ENCODE measurements at places on chromosomes 5 and 9.

- no peak for DNase-seq
Measured at GRCh38 chr5:440401-441201, 2.4 kb upstream of the EXOC3 start.

GRCh38 chr5:89396278-89396954 is 513.4 kb upstream of the MEF2C start:
- no peak for DNase-seq

DNA sequence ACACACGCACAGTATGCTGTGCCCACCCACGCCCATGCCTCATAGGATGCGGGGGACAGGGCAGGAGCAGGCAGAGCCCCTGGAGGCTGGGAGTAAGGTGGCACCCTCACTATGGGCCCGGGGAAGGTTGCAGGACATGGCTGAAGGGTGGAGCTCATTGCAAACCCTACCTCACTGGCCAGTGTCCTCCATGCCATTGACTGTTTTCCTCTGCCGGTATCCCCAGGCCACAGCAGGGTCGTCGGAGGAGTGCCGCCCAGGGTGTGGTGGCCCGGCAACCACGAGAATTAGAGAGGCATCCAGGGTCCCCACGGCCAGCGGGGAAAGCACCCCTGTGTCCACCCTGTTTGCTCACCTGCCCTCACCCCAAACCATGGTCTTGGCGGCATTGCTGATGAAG is 59.7 kb upstream of the FCN2 start:
- no peak for DNase-seq

GRCh38 chr9:79014929-79015699 is 556.7 kb upstream of the TLE4 start:
- no peak for DNase-seq

DNA sequence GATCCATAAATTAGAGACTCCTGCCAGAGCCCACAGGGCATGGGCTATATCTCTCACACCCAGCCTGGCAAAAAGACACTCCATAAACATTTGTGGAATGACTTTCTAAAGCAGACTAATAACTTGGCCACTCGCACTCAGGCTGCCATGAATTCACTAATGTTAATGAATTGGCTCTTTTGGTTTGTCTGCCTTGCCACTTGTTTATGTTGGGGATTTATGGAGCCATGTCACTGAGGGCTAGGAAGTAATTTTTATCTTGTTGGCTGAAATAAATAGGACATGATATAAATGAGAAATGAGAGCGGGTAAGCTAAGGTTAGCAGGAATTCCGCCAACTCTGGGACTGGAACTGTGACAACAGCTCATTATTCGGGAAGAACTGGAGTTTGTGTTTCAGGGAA is 55.2 kb downstream of the DROSHA start:
- no peak for DNase-seq

DNA sequence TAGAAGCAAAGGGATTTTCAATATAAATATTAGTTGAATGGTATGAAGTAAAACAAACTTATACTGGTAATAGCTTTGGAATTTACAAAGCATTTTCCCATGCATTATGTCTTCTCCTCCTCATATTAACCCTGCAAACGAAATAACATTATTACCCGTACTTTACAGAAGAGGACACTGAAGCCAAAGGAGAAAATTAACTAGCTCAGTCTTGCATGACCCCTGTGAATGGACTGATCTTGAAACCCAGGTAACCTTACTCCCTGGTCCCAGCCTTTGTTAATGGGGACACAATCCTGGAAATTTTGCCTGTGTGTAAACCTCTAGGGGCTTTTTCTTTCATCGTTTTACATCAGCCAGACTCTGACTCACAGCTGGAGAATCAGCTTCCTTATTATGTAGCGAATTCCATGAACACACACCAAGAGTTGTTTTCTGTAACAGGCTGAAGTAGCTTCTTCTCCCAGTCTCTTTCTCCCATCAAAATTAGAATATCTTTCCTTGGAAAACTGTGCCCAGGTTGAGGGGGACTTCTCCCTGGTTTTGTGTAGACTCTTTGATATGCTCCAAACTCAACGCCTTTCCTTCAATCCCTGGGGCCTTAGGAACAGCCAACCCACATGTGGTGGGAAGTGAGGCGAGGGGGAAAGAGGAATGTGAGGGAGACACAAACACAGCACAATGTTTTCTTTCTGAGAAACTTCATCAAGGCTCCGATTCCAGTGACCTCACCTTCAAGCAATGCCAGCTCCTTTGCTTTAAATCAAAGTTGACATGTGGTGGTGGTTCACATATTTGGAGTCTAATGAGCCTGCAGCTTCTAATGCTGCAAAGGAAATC is 480.9 kb upstream of the PAPPA start:
- DNase-seq: no peak

GRCh38 chr9:19998153-19998552 is 209.3 kb upstream of the SLC24A2 start:
- peak; percentile 65 for DNase-seq

- DNase-seq: no peak
Measured at GRCh38 chr9:20015427-20015931, 226.6 kb upstream of the SLC24A2 start.

GRCh38 chr5:121399879-121400278 is 451.8 kb upstream of the FTMT start:
- peak; percentile 1 for DNase-seq

DNA sequence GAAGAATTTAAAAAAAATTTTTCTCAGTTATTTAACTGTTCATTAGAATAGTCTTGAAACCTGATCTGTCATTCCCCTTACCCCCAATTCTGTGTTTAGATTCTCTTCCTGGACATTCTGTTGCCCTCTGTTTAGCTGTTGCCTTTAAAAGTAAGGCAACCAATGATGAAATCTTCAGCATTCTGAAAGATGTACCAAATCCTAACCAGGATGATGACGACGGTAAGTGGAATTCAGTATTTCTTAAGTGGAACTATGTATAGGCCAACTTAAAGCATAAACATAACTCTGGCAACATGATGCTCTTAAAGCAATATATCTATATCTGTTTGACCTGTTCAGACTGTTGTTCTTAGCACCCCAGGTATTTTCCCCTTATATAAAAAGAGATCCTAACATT is 27.2 kb downstream of the NCBP1 start:
- DNase-seq: no peak

Data from activated CD4-positive, alpha-beta T cell treated with anti-CD3 and anti-CD28 coated beads, Interleukin-2, Interleukin-6, amounts not matched to agents 100 ng/mL and 50 ng/mL, durations not matched to agents 16 hours and 8 hours (primary cell).